NCI-H1417 treated with DMSO at 0.1 percent for 48 hours (cell line): ENCODE measurements at places on chromosomes 4 and X.

GRCh38 chr4:167234316-167234881 lies at the start of gene SPOCK3:
SPOCK3 (minus strand) TSS chr4:167234494.
- DNase-seq: peak; percentile 48

- no peak for DNase-seq
Measured at GRCh38 chrX:109940411-109940810, 62.5 kb upstream of the TMEM164 start.

- no peak for DNase-seq
Measured at GRCh38 chr4:186666252-186666651, 57.4 kb downstream of the FAT1 start.

DNA sequence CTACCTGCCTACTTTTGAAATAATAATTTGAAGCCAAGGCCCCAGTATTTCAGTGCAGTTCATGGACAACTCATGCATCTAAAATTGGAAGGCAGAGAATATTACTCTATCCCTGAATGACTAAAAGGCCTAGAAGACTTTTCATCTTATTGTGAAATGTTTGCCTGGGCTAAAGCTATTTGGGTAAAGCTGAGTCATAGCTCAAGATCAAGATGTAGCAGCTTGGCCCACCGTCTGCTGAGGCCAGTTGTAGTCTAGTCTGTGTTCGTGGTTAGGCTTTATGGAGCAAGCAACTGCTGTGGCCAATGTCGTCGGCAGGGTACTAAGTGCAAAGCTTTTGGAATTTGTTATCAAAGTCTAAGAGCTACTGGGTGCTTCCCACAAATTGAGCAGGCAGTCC lies 929.1 kb downstream of the RAB28 start:
- DNase-seq: no peak

- DNase-seq: no peak
Measured at GRCh38 chr4:165440415-165441158, 61.8 kb downstream of the CPE start.

GRCh38 chrX:3576886-3577501 lies 136.5 kb downstream of the PRKX start:
- DNase-seq: no peak

- no peak for DNase-seq
Measured at GRCh38 chr4:33111117-33111516, 2390.9 kb downstream of the PCDH7 start.

DNA sequence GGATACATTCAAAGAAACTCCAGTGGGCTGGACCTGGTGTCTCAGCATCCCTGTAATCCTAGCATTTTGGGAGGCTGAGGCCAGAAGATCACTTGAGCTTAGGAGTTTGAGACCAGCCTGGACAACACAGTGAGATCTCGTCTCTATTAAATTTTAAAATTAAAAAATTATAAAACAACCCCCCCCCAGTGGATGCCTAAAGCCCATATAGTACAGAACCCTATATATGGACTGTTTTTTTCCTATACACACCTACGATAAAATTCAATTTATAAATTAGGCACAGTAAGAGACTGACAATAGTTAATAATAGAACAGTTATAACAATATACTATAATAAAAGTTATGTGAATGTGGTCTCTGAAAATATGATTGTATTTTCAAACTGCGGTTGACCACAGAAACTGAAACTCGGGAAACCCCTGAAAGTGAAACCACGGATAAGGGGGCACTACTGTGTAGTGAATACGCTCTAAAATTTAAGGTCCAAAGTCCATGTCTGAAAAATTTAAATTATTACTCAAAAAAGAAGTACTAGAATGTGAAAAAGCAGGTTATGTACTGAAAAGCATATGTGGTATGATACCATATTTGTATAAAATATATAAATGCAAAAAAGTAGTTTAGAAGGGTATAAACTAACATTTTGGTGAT lies 2.0 kb downstream of the SMIM14 start:
- no peak for DNase-seq

DNA sequence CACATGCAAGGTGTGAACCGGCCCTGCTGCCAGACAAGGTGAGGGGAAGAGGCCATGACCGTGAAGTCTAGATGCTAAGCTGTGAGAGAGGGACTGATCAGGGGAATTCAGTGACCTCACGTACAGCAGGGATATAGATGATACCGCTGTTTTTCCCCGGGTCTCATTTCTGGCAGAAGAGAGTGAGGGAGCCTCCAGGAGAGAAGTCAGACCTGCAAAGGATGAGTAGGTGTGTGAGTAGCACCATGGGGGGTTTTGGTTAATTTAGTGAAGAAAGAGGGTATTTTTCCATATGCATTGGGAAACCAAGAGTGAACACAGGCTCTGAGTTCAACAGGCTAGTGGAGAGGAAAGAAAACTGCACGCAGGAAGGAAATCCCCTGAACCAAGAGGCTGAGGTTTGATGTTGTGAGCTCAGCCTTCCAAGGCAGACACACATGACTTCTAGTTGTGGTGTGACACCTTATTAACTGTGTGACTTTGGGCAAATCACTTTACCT lies 127.6 kb upstream of the GATB start:
- DNase-seq: no peak

DNA sequence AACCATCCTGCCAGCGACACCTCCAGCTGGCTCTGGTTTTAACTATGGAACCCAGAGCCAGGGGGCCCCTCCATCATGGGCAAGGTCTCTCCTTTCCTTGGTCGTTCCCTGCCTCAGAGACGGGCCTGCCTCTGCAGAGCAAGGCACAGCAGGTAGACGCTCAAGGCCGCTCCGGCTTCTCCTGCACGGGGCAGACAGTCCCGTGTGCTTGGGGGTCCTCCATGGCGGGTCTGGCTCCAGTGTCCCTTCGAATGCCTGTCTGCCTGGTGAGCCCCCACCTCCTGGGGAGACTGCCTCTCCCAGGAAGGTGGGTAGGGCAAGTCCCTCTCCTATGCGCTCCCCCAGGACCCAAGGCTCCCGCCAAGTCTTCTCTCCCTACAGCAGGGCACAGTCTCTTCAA lies 71.5 kb downstream of the ACOX3 start:
- DNase-seq: no peak

- DNase-seq: peak; percentile 69
Measured at GRCh38 chr4:152368001-152368400, 167.9 kb downstream of the FBXW7 start.

GRCh38 chr4:167787231-167787630 lies 305.1 kb upstream of the ANXA10 start:
- no peak for DNase-seq

GRCh38 chr4:76058302-76058701 lies 16.2 kb upstream of the ART3 start:
- no peak for DNase-seq

DNA sequence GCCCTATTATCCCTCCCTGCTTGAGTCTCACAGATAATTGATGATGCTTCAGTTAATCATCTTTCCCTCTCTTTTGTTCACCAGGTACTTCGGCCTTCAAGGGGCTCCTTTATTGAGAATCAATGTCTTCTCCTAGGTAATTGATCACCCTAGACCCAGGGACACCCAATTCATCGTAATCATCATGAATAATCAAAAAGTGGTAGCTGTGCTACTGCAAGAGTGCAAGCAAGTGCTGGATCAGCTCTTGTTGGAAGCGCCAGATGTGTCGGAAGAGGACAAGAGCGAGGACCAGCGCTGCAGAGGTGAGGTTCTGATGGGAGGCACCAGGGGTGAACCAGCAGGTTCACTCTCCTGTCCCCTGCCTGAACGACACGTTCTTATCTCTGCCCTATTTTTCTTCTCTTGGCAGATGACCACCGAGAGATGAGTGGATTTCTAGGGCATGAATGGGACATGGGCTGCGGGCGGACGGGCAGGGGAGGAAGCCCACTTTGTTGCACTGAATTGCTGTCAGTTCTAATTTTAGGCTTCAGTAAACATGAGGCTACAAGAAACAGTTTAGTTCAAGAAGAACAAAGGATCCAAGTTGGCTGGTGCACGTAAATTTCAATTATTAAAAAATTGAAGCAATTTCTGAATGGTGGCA lies 80.5 kb downstream of the ALPK1 start:
- DNase-seq: no peak

DNA sequence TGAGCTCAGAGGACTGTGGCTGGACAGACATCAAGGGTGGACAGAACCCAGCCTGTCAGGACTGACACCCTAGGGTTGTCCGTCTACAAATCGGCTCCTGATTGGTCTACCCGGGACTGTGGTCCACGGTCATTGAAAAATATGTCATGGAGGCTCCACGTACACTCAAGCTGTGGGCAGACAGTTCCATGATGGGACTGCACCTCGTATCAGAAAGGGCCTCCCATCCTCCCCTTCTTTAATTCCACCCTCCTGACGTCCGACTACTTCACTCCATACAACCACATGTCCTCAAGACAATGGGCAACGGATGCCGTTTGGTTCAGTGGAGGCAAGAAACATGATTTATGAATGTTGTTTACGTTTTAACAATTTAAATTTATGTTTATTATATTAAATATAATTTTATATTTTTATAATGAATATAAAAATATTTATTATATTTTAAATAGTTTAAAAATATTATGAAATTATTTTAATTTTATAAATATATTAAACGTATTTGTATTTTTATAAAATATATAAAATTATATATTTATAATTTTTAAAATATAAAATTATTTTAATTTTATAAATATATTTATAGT lies 58.0 kb upstream of the SHOX start:
- DNase-seq: no peak

DNA sequence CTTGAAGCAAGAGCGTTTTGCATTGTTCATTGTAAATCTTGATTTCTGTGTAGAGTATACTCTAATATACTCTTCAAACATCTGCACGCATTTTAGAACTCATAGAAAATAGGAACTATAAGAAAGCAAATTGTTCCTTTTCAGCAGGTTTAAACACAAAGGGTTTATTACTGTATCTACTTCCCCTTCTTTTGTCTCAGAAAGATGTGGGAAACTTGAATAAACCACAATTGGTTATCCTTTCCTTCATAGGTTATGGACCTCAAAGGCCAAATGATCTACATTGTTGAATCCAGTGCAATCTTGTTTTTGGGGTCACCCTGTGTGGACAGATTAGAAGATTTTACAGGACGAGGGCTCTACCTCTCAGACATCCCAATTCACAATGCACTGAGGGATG lies 46.0 kb upstream of the GUCY1B1 start:
- no peak for DNase-seq

DNA sequence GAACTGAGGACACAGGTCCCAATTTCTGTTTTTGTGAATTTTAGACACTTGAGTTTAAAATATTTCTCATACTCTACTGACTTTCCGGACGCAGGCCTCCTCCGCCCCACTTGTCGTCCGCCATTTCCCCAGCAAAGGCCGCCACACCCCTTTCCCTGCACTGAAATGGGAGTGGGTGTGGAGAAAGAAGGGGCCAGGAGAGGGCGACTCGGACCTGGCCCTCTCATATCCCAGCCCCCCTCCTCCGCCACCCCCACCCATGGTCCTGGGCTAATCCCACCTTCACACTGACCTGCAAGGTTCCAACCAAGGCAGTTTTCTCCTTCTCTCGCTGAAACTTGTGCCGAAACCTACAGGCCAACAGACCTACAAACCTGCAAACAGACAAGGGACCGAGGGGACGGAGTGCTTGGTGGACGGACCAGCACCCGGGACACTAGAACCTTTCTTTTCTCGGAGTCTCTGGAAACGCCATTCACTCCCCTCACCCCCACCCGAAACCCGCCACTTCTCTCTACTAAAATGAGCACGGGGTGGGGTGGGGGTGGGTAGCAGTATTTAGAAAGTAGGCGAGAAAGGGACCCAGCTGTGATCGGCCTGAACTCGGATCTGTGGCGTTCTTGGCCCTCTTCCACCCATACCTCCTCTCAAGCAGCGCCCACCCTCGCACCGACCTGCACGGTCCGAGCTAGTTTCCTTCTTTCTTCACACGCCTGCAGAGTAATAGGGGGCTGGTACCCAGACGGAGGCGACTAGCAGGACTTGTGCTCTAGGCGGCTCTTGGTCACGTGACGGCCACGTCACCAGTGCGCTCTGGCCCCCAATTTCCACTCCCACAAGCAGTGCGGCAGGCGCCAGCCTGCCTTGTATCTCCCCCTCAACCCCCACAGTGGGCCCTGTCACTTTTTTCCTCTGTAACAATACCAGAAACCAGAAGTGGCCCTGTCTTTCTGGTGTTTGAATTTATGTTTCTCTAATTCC lies at the start of gene ARMCX6:
TSS of gene ARMCX6 (minus strand) at position 790 of the 981 bp plus-strand sequence. CDS start 1,380 bp downstream, outside the sequence.
- DNase-seq: peak; percentile 12

DNA sequence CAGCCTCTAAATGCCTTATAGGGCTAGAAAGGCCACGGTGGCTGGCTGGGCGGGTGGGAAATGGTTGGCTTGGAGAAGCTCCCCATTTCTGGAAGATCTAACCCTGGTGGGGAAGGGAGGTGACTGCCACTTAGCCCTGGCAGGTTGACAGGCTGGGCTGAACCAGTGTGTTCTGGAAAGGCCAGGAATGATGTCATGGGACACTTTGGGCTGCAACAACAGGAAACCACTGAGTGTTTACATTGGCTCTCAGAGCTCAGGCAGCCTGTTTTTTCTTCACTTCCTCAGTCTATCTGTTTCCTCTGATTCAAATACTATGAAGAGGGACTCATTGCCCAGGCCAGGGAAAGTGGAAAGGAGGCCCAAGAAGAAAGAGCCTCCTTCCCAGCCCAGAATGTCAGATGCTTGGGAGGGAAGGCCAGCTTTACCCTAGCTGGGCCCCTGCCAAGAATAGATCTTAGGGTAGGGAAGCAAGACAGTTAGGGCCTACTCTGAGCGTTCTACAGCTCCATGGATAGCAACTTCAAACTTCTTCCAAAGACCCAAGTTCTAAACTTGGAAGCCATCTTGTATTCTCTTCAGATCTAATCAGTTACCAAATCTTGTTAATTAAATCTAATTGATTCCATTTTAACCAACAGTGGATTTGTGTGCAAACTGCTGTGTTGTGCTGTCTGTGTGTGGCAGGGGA lies 65.8 kb upstream of the MSN start:
- no peak for DNase-seq

- no peak for DNase-seq
Measured at GRCh38 chrX:64843224-64843623, 133.0 kb downstream of the ZC4H2 start.

DNA sequence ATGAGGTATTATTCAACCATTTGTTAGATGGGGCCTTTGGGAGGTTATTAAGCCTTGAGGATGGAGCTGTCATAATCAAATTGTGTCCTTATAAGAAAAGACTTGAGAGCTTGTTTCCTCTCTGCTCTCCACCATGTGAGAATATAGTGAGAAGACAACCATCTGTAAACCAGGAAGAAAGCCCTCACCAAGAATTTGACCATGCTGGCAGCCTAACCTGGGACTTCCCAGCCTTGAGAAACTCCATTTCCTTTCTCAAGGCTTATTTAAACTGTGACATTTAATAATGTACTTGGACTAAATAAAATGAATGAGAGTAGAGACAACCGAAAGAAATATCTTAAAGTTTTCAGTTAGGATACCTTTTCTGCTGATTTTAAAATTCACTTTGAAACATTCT lies 83.7 kb upstream of the GC start:
- no peak for DNase-seq

DNA sequence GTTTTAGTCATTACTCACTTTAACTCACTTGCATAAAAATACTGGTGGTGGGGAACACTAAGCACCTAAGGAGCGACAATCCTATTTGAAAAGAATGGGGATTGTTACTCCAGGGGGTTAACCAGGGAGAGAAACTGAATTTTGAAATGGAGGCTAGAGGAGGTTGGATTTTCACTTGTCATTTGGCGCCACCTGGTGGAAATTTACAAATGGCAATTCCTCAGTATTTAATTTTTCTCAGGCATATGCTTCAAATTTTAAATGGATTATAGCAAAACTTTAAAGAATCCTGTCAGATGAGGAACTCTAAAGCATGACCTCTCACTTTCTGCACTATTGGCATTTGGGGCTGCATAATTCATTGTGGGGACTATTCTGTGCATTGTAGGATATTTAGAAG lies 2.7 kb upstream of the GEMIN8 start:
- peak; percentile 36 for DNase-seq
